ENCODE measurements at places on chromosomes 6 and 20.

GRCh38 chr6:148957752-148958151 lies 210.9 kb downstream of the UST start:
- DNase-seq: no peak

GRCh38 chr20:5316188-5317158 lies at the start of gene PROKR2:
TSS of gene PROKR2 (minus strand) at chr20:5316954. CDS start at chr20:5314369, 2,585 bp downstream.
- DNase-seq: peak; percentile 11

DNA sequence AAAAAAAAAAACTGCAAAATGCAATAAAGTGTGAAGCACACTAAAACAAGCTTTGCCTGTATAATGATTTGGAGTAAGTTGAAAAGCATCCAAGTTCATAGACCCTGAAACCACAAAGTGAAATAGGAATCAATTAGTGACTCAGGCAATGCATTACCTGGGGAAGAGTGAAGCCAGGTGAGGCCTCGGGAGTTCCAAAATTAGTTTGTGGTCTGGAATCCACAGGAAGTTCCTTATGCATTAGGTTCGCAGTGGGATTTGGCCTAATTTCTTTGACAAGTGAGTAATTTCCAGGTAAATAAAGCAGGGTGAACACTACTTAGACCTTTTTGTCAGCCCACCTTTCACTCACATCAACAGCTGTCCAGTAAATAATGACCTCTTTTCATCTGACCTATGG lies 490.8 kb downstream of the CBLN4 start:
- no peak for DNase-seq

DNA sequence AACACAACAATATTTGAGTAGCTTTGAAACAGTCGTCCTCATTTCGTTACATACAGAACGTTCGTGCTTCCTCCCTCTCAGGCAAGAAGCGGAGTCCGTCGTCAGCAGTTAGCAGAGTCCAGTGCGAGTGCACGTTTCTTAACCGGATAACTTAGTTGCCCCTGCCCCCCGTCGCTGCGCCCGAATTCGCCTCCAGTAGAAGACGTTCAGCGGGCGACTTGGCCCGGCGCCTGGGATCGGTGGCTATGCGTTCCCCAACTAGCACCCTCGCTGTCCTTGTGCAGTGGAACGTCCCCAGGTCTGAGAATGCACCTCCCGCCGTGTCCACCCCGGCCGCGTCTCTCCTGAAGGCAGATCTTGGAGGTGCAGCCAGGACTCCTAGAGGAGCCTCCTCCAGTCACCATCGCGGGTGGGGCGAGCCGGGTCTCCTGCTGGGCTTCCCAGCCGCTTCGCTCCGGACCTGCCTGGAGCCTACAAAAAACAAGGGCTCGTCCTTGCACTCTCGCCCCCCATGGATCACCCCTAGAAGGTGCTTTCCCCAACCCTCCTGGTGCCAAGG lies 910 bp upstream of the PCSK2 start:
- DNase-seq: no peak

GRCh38 chr20:14764511-14765369 lies 427.3 kb upstream of the FLRT3 start:
- DNase-seq: no peak

- DNase-seq: no peak
These were observed 607.7 kb upstream of the CITED2 start for GRCh38 chr6:139982195-139982594.

DNA sequence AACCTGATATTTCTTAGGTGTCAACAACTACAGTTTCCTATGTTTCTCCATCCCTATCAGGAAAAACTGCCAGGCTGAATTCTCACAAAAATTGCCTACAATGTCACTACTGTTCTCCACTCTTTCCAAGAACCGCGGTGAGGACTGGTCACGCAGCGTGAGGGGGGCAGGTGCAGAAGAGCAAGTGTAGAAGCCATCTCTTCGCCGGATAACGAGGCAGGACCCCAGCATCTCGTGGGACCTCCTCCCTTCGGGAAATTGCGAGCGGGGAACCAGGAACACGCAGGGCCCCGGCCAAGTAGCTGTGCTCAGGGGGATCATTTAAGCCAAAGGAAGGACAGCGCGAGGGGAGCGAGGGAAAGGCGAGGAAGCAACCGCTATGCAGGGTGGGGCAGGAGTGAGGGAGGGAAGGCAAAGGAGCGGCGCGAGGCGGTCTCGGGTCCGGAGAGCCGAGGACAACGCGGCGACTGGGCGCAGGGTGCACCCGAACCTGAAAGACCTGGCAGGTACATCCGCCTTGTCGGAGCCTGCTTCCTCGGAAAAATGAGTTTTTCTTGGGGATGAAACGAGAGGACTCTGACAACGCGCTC lies 559 bp downstream of the APMAP start:
- DNase-seq: no peak

GRCh38 chr20:46006022-46006705 lies 2.5 kb upstream of the MMP9 start:
- DNase-seq: no peak

DNA sequence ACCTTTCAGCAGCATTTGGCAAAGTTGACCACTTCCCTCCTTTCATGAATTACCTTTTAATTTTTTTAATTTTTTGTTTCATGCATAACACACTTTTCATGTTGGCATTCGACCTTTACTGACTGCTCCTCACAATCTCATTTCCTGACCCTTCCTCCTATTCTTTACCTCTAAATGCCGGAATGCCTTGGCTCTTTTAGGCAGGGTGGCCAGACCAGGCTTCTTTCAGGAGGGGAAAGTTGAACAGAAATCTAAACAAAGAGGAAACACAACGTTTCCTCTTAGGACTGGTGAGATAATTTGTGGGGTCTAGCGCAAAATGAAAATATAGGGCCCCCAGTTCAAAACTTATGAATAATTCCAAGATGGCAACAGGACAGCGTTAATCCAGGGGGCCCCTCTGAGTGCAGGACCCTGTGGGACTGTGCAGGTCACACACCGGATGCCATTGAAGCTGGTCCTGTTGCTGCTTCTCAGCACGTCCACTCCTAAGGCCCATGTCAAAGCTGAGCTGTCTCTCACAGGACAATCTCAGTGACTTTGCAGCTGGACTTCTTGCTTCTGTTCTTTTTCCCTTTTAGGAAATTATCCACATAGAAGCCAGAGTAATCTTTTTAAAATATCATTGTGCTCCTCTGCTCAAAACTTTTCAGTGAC lies 313.8 kb downstream of the HDGFL1 start:
- DNase-seq: no peak

DNA sequence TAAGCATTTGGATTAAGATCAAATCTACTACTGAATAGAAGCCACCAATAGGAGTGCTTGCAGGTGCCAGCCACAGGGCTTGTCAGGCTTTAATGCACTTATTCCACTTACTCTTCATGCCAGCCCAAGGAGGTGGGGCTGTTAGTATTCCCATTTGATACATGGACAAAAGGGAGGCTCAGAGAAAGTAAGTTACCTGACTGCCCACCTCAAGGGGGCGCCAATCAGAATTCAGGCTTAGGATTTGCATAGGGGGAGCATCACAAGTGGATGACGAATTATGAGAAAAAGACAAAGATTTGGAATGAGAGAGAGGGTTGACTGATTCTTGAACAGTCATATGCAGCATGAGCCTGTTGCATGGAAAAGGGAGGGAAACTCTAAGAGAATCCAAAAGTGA lies 188.4 kb upstream of the TSHZ2 start:
- DNase-seq: no peak

DNA sequence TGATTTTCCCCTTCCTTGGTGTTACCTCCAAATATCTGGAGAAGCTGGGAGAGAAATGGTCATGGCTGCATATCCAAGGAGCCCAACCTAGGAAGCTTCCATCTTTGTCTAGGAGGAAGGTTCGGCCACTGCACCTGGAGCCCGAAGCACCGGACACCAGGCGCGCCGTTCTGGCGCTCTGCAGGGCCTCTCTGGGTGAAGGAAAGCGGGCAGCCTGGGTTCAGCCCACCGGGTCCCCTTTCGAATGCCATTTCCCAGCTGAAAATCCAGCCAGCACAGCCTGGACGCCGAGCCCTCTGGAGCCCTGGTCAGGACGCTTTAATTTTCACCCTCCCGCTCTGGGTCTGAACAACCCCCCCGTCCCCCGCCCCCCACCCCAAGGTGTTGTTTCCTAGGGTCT lies 1.2 kb downstream of the LINC00237 start:
- no peak for DNase-seq

DNA sequence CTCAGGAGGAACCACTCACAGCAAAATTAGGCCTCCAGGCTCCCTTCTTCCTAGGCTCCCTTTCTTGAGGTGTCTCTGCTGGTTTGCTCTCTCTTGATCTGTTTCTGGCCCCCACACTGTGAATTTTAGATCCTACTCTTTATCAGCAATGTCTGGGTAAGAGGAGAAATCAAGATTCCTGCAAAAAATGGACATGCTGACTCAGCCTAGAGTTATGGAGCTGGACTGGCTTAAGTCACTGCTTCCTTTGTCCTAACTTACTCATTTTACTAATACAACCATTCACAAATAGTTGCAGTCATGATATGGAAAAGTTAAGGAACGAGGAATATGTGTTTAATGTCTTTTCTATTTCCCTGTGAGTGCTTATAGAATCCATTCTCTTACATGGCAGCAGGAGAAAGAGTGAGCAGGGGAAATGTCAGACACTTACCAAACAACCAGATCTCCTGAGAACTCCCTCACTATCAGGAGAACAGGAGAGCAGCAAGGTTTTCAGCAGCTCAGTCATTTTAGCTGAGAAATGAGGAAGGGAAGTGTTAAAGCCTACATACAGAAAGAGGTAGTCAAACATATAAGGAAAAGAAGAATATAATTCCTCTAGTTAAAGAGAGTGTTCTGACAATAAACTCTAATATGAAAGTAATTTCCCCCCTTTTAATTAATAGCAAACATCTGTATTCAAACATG lies 160.8 kb downstream of the PDE7B start:
- DNase-seq: no peak

DNA sequence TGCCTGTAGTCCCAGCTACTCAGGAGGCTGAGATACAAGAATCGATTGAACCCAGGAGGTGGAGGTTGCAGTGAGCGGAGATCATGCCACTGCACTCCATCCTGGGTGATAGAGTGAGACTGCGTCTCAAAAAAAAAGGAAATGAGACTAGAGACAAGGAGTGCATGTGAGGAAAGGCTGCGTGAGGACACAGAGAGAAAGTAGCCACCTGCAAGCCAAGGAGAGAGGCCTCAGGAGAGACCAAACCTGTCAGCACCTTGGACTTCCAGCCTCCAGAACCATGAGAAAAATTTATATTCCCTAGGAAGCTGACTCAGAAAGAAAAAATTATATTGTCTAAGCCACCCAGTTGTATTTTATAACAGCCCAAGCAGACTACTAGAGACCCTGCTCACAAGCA lies 7.4 kb upstream of the BEND3 start:
- DNase-seq: no peak

GRCh38 chr6:7129784-7130569 lies 22.2 kb downstream of the RREB1 start:
- DNase-seq: no peak

GRCh38 chr6:133945158-133945557 lies 7.9 kb upstream of the TBPL1 start:
- no peak for DNase-seq

- DNase-seq: no peak
These were observed 25.0 kb downstream of the GDAP1L1 start for GRCh38 chr20:44271915-44272663.

- DNase-seq: no peak
These were observed 613.7 kb upstream of the FLRT3 start for GRCh38 chr20:14951105-14951504.

GRCh38 chr6:108407904-108408827 lies 113.3 kb downstream of the AFG1L start:
- DNase-seq: no peak

- no peak for DNase-seq
These were observed 184.0 kb downstream of the IBTK start for GRCh38 chr6:82063574-82063973.

- no peak for DNase-seq
These were observed 856 bp downstream of the TP53TG5 start for GRCh38 chr20:45377269-45377668.

GRCh38 chr6:12026120-12026519 lies 14.0 kb downstream of the HIVEP1 start:
- no peak for DNase-seq

DNA sequence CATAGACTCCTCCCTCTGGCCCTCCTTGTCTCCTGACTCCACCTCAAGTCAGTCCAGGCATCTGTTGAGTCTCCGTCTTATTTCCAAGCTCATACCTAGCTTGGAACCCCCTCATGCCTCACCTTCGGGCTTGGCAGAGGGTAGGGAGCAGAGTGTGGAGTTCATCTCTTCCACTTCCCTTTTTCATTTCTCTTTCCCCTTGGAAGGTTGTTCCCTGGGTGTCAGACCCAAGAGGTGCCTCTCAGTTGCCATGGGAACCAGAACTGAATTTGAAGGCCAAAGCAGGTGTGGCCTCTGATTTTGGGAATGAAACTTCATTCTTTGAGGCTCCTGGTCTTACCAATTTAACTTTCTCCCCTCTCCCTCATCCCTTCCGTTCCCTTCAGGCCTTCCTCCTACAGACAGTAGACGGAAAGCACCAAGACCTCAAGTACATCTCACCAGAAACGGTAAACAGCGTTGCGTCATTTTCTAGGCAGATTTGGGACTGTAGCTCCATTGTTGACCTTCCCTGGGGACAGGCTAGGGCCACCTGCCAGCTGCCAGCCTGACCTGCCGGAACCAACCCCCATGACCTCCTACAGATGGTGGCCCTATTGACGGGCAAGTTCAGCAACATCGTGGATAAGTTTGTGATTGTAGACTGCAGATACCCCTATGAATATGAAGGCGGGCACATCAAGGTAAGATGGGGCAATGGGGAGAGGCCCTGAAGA lies 6.6 kb downstream of the CDC25B start:
- DNase-seq: no peak

GRCh38 chr20:60137657-60138245 lies 179.5 kb downstream of the CDH26 start:
- no peak for DNase-seq
